KBM-7 (cell line): ENCODE measurements at places on chromosomes 12 and 14.
A peak's percentile ranks its signal among the peaks of the same experiment; 100 is the strongest.

DNA sequence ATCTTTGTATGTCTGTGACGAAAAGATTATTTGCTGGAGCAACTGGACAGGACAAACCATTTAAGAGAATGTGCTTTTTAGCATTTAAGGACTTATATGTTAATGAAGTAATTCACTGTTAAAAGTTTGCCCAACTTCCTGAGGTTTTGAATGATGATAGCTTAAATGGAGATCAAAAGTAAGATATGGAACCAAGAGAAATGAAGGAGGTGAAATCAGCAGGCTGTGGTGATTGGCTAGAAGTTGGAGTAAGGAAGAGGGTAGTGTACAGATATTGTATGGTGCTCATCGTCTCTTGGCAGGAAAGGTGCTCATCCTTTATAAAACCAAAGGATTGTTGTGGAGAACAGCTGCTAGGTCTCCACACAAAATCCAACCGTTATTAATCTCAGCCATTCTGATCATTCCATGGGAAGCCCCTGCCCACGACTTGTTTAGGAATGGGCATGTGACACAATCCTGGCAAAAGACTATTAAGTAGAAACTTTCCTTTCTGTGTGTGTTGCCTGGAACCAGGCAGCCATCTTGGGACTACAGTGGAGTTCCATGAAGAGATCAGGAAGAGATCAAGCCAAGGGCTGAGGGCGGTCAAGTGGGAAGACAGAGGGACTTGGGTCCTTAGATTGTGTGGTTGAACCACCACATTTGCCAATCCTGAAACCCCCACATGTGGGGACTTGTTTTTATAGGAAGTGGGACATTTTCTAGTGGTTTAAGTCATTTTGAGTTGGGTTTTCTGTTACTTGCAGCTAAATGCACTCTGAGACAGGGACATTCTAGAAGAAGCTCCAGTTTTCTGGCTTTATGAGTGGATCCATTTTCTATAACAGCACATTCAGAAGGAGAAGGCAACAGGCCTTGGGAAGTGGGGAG is 56.8 kb upstream of the CHST11 start:
- peak; percentile 33 for DNase-seq

DNA sequence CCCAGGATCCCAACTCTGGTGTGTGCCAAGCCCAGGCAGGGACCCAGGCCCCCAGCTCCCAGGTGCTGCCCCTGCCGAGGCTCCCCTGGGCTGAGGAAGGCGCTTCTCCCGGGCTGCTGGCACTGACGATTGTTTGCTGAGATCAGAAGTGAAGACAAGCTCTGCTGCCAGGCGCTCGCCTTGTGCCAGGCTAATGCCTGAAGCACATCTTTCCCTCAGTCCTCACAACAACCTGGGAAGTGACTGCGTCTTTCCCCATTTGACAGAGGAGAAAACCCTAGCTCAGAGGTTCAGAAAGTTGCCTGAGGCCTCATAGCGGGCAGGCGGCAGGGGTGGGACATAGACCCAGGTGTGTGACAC is 36.8 kb downstream of the ANKRD9 start:
- no peak for DNase-seq

DNA sequence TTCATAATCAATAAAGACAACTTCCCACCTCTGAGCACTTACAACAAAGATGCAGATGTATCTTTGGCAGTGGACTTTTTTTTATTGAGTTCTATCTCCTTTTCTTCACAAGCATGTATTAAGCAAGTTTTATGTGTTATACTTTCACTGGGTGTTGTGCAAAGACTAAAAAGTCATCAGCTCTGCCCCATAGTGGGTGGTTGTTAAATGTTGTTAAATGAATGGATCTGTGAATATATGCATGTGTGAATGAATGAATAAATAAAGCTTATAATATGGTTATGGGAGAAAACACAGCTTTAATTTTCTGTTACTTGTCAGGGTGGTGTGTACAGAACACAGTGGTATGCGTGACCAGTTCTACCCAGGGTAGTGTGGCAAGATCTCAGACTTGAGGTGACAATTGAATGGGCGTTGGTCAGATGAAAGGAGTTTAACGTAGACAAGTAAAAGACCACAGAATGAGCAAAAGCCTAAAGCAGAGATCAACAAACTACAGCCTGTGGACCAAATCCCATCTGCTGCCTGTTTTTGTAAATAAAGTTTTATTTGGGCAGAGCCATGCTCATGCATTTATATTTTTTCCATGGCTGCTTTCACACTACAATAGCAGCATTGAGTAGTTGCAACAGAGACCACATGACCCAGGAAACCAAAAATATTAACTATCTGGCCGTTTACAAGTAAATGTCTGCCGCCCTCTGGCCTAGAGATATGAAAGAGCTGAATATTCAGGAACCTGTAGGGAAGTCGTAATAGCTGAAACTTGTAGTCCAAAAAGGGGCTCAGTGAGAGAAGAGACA is 207.4 kb upstream of the EEA1 start:
- no peak for DNase-seq

- DNase-seq, result peak; percentile 47
Measured at GRCh38 chr12:117685110-117685926, 283.5 kb downstream of the KSR2 start.

DNA sequence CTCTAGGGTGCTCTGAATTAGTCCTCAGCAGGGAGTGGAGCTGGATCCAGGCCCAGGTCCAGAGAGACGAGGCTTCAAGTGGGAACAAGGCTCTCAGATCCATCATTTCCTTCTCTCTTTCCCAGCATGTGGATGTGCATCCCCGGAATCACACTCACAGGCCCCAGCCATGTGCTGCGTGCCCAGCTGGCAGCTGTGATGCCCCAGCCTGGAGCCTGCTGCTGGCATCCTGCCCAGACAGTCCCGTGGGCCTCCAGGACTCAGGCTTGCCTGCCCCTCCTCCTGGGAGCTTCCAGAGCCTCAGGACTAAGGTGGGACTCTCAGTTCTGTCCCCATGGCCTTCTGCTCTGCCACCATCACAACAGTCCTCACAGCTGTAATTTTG is 6.2 kb upstream of the KRT84 start:
- no peak for DNase-seq

DNA sequence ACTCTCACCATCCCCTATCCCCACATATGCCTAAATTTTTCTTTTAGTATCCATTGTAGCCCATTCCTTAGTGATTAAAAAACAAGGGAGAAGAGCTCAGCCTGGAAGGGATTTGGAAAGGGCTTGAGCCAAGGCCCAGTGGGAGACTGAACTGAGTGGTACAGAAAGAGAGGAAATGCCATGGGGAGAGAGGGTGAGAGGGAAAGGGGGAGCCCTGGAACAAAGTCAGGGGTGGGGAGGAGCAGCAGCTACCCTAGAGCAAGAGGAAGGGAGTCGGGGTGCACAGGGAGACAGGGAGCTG is 2.6 kb upstream of the ATN1 start:
- no peak for DNase-seq

- DNase-seq, result no peak
Measured at GRCh38 chr14:89542786-89543424, 125.9 kb upstream of the FOXN3 start.

DNA sequence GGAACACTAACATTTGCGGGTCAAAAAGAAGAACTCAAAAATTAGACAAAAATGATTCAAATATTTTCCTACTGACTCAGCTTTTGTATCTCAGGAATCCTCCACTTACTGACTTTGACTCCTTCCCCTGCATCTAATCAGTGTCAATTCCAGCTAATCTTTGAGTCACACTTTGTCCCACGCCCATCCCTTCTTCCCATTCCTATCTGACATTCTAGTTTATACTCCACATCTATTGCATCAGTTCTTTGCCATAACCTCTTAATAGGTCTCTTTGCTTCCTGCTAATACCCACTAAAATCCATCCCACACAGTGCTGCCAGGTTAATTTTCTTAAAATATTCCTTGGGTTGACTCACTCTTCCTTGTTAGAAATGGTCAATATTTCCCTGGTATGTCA is 19.1 kb downstream of the BBS10 start:
- DNase-seq, result no peak

DNA sequence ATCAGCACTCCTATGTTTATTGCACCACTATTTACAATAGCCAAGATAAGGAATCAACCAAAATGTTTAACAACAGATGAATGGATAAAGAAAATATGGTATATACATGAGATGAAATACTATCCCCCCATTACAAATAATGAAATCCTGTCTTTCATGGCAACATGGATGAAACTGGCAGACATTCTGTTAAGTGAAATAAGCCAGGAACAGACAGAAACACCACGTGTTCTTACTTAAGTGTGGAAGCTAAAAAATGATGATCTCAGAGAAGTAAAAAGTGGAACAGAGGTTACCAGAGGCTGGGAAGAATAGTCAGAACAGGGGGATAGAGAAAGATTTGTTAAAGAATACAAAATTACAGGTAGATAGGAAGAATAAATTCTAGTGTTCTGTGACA is 113.7 kb upstream of the MDM1 start:
- DNase-seq, result no peak

- no peak for DNase-seq
Measured at GRCh38 chr12:27064397-27065342, 17.7 kb downstream of the C12orf71 start.

DNA sequence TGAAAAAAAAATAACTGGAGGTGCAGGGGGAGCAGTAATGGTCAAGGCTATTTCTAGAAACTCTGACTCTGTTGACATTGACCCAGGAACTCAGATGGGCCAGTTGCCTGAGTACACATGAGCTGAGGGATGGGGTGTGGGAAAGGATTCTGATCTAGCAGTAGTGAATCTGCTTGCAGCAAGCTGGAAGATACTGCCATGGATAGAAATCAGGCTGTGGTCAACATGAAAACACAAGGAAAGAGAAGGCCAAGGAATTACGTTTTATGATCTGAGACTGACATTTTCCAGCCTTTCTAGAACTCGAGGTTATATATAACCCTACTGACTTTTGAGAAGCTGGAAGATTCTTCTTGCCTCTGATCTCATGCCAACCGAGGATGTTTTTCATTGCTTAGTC is 90.0 kb downstream of the ANO6 start:
- no peak for DNase-seq

DNA sequence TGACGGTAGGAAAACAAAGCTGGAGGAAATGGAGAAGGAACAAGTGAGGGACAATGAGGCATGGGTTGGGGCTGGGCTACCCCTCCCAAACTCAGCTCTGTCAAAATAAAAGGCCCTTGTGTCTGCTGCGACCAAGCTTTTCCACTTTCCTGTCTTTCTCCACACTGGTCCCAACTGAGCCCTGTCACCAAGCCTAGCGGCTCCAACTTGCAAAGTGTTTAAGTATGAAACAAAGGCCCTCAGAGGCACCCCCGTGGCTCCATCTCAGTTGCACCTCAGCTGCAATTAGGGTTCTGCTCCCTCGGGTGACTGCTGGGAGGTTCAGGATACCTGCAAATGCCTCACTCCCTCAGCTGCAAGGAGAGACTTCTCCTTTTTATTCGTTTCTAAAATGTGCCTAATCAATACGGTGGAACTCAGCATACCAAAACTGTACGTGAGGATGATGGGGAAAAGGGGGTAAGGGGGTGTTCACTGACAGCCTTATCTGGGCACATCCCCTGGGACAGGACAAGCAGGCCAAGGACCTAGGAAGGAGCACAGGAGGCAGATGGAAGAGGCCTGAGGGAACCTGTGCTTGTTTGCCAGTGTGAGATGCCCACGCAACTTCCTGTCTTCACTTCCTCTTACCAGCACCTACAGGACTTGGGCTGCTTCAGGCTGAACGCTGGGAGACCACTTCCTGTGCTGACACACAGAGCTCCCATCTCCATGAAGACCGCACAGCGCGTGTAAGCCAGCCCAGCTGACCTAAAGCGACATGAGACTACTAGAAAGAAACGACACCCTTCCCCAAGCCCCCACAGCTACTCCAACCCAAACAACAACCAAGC is 8.9 kb downstream of the VAMP1 start:
- DNase-seq, result peak; percentile 96

GRCh38 chr14:68074765-68075381 is 255.3 kb downstream of the RAD51B start:
- DNase-seq, result no peak

DNA sequence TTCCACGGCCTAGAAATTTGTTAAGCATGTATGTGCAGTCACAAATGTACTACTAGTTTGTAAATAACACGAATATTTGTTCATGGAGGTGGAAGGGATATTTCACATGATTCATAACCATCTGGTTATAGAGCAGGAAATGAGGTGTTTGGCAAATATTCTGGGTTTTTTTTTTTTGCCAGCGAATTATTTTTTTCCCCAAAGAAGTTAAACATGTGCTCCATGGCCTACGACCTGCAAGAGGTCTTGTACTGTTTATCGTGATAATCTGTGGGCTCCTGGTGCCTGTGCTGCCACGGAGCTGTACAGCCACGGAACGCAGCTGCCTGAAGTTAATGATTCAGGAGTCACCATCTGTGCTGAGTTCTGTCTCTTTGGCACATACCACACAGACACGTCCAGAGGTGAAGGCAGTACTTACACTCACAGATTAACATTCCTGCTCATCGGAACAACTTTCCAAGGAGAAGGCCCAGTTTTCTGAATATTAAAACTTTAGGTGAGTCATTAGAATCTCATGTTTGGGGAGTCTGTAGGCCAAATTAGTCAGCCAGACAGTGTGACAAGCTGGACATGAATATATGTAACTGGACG is 156.3 kb downstream of the TMX1 start:
- no peak for DNase-seq

- DNase-seq, result no peak
Measured at GRCh38 chr12:28023156-28023887, 50.8 kb upstream of the PTHLH start.

DNA sequence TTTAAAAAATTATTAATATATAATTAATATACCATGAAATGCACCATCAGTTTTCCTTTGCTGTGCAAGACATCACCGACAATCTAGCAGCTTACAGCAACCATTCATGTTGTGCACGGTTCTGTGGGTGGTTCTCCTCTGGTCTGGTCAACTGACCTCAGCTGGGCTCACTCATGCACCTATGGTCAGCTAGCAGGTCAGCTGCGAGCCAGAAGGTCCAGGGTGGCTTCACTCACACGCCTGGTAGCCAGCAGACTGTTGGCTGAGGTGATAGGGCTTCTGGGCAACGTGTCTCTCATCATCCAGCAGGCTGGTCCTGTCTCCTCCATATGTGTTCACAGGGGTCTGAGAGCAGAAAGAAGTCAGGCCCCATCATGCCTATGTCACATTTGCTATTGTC is 210.4 kb downstream of the KIF26A start:
- DNase-seq, result no peak

GRCh38 chr12:58309806-58310205 is 368.4 kb downstream of the ATP23 start:
- DNase-seq, result no peak

GRCh38 chr12:103301642-103302591 is 193.9 kb downstream of the C12orf42 start:
- DNase-seq, result no peak
